Kidney tubule cell (primary cell): ENCODE measurements at places on chromosomes 3 and 15.

DNA sequence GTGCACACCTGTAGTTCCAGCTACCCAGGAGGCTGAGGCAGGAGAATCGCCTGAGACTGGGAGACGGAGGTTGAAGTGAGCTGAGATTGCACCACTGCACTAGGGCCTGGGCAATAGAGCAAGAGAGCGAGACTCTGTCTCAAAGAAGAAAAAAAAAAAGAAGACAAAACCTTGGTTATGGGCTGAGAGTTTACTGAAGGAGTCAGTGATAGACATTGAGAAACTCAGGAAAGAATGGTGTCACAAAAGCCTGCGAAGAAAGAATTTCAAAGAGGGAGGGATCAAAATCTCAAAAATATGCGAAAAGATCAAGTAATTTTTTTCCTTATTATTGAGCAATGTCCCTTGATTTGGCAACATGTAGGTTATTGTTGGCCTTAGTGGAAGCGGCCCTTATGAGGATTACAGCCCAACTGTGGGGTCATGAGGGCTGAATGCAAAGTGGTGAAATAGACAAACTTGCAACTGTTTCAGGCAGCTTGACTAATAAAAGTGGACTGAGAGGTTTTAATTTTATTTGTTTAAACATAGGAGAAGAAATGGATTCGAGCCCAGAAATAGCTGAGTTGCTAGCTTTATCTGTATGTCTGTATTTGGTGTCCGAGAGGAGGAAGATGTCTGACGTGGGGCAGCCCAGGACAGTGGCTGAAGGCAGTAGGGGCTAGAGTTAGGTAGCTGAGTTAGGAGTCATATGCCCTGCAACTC is 18.8 kb upstream of the CELF6 start:
- DNase-seq: no peak

DNA sequence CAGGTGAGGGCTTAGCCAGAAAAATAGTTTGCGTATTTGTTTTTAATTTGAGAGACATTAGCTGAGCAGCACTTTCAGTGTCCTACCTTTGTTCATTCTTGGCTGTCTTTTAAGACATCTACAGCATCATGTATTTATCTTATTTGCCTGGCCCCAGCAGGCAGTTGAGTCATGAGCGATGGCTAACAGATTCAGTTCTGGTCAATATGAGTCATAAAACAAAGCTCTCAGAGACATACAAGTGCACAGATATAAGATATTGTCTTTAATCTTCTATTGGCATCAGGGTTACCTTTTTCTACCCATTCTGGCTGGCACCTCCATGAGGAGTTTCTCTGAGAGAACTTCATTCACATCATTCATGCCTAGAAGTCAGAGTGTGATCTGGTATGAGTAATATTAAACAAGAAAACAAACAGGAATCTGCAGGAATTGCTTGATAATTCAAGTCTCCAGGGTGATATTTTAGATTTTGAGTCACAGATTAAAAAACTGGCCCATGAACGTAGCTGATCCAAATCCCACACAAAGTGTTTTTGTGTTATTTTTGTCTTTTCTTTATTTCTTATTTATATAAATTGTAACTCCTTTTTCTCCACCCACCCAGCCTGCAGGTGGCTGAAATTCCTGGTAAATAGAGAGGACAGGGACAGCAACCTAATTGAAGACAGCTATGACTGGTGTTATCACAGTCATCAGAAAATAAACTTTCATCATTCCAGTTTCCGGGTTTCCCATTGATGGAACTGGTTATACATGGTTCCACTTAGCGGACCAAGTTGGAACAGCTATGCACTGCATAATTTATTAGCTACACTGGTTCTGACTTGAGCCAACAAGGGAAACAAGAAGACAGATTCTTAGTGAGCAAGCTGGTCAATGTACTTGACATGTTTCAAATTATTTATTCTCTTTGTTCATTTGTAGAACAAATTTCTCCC is 47.3 kb downstream of the PLSCR2 start:
- DNase-seq: peak; percentile 82

DNA sequence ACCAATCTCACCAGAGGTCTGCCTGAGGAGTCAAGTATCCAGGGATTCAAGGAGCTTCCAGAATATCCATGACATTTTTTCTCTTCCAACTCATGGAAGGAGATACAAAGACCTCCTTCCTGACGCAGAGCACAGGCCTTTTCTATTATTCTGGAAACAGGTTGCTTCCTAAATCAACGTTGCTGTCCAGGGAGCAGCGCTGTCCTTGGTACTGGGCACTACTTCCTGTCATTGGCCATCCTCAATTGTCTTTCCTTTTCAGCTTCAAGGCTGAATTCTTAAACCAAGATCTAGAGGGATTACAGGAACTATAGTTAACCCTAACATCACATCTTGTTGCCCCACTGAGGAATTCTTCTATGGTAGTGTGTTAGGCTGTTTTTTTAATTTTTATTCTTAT is 50.4 kb upstream of the TBC1D21 start:
- DNase-seq: peak; percentile 17

DNA sequence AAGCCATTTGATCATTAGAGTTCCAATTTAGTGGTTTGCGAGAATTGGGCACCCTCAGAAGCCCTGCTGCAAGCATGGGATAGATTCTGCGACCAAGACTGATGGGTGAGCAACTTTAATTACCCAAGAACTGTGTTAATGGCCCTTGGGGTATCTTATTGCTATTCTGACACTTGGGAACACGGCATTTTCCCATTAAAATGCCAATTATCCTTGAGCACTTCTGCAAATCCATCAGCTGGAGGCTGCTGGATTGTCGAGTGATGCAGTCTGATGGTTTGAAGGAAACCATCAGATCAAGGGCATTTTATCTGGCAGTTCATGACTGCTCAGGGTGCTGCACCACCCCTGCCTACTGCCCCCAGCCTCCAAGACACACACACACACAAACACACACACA is 183.6 kb upstream of the PROK2 start:
- DNase-seq: no peak

- no peak for DNase-seq
These were observed 15.7 kb downstream of the SUSD5 start for GRCh38 chr3:33202711-33203457.

DNA sequence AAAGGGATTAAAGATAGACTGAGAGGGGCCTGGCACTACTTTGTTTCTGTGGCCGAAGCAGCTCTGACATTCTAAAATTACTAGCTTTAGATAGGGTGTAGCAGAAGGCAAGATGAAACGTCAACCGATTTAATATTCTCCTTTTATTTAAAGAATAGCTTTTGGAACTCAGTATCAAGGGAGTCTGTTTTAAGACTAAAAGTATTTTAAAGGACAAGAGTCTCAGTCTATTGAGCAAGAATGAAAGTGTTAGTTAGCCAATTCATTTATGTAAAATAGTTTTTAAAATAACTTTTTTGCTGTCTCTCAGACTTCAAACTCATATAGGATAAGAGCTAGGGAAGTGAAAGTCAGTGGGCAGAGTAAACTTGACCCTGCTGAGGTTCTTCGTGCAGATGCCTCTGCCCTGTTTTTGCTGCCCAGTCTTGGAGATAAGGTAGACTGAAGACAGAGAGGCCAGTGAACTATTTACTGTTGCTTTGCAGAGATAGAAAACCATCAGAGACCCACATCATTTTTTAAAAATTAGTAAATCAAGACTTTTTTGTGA is 1090.9 kb downstream of the ROBO2 start:
- DNase-seq: no peak

DNA sequence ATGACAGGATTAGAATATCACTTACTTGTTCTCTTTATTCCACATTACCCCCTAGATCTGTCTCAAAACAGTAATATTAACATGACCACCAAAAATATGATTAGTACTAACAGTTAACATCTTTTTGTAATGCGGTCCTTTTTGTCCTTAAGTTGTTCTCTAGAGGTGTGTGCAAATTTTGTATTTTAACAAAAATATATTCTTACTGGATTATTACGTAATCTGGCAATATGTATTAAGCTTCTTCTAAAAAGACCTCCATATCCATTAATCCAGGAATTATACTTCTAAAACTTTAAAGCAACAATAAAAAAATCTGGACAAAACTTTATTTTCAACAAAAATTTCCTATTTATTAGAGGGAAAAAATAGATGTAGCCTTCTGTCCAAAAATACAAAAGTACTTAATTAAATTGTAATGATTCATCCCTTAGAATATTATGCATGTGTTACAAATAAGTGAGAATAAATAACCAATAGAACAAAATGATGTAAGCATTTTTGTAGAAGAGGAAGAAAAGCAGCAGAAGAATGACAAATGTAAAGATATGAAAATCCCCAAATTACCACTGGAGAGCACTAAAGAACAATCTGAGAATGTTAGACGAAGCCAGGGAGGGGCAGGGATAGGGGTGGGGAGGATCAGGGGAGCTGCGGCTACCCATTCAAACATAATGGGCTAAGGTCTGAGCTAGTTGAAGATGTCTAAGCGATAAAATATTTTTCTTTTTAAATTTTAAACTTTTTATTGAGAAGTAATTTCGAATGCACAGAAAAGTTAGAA is 945.6 kb downstream of the MCTP2 start:
- DNase-seq: no peak

DNA sequence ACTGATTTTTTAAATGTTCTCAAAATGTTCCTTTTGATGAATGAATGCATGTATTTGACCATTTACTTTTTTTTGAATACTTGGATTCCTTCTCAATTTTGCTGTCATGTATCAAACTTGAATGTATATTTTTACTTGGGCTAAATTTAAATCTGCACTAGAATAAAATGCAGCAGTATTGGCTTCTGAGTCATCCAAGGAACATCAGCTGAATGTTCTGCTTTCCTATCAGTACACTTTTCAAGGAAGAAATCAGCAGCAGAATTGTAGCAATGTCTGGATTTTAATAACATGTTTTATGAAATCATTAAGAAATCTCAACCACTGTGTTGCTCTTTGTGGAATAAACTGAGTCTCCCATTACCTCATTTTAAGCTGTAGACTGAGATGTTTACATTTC is 57.0 kb upstream of the COL6A6 start:
- DNase-seq: no peak

DNA sequence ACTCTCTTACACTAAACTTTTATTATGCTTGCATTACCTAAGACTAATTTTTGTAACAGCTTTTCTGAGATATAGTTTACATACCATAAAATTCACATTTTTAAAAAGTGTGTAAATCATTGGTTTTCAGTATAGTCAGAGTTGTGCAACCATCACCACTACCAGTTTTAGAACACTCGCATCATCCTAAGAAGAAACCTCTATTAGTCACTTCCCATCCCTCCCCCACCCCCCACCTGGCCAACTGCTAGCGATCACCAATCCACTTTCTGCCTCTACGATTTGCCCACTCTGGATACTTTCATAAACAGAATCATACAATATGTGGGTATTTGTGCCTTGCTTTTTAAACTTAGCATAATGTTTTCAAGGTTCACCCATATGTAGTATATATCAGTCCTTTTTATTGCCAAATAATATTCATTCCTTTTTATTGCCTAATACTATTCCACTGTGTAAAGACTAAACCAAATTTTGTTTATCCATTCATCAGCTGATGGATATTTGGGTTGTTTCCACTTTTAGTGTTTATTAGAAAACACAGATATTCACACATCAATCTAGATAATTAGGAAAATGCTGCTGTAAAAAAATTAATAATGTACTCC is 23.0 kb downstream of the UBP1 start:
- DNase-seq: peak; percentile 14

- peak; percentile 23 for DNase-seq
These were observed 469 bp downstream of the MAP6D1 start for GRCh38 chr3:183824761-183825455.

GRCh38 chr3:178259703-178260102 is 276.5 kb upstream of the KCNMB2 start:
- no peak for DNase-seq

GRCh38 chr3:150653110-150653561 is 50.0 kb downstream of the SELENOT start:
- peak; percentile 96 for DNase-seq

DNA sequence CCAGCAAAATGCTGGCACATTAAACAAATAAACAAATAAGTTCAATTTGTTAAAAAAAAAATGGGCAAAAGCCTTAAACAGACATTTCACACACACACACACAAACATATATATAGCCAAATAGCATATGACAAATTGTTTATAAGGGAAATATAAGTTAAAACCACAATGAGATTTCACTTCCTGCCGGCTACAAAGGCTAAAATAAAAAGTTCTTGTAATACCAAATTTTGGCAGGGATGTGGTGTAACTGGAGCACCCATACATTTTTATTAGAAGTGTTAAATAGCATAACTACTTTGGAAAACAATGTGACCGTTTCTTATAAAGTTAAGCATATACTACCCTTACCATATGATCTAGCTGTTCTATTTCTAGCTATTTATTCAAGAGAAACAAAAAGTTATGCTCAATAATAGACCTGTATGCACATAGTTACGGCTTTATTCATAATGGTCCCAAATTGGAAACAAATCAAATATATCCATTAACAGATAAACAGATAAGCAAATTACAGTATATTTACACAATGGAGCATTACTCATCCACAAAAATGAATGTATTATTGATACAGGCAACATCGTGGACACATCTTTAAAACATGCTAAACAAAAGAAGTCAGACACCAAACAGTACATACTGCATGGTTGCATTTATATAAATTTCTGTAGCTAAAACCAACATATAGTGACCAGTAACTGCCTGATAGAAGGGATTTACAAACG is 93.9 kb downstream of the EOMES start:
- DNase-seq: no peak

DNA sequence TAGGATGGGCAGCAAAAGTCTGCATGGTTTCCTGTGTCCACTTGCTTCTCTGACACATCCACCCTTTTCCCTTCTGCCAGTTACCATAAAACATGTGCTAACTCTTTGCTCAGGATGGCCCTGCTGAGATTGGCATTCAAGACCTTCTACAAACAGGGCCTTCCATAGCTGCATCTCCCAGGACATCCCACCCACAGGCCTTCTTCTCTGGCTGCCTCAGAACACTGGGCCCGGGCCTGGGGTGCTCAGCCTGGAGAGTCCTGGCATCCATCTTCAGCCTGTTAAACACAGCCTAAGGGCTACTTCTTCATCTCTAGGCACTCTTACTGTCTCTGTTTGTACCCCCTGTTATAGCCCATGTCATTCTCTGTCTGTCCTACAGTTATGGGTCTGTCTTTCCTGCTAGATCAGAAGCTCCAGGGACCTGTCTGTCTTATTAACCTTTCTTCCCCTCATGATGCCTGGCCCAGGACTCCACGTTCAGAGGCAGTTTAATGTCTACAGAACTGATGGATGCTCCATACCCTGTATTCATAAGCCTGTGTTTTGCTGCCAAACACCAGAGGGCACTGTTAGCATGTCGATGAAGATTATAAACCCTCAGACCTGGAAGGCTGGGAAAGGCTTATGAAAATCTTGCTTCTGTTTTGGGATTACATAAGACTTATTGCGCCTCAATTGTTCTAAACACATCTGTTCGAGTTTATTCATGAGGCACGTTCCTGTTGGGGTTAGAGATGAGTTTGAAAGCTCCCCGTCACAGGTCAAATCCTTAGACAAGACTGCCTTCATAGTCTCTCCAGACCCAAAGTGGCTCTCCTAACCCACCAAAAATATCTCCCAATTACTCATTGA is 16.5 kb downstream of the SEMA3G start:
- DNase-seq: peak; percentile 64

- peak; percentile 67 for DNase-seq
These were observed 372.1 kb downstream of the ROBO2 start for GRCh38 chr3:77412021-77412438.

- no peak for DNase-seq
These were observed 58.0 kb downstream of the UMPS start for GRCh38 chr3:124788254-124788745.

- DNase-seq: no peak
These were observed 11.7 kb downstream of the RBM5 start for GRCh38 chr3:50100386-50100785.

GRCh38 chr3:148070041-148070440 is 627.7 kb upstream of the AGTR1 start:
- DNase-seq: no peak

- DNase-seq: no peak
These were observed 10.0 kb downstream of the HMG20A start for GRCh38 chr15:77430652-77431051.
